ENCODE measurements at places on chromosomes 1 and 21.

- DNase-seq = no peak
Observed at GRCh38 chr1:236122176-236122575, 20.2 kb upstream of the GPR137B start.

DNA sequence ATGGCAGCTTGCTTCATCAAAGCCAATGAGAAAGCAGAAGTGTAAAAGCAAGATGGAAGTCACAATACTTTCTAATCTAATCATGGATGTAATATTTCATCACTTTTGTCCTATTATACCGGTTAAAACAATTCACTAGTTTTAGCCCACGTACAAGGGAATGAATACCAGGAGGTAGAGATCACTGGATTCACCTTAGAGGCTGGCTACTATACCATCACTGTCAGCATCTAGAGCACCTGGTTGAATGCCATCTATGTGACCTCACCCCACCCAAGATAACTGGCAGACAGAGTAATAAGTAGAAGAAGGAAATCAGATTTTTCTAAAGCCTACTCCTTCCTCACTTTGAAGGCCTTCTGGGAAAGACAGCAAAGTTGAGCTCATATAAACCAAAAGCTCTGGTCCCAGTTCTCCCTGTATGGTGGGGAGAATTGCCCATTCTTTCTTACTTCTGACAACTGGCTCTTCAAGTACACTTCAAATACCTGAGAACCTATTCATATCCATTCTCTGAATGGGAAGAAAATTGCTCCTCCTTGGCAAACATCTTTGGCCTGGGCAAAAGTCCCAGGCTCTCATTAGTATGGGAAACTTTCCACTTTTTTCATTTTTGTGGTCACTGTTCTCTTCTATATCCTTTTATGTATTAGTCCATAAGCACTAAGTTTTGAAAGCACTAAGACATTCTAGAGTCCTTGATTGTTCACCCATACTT is 24.8 kb downstream of the HSD3B1 start:
- no peak for DNase-seq

GRCh38 chr1:155485945-155486344 is 76.7 kb downstream of the ASH1L start:
- no peak for DNase-seq

GRCh38 chr1:118032883-118033282 is 103.3 kb downstream of the WDR3 start:
- DNase-seq = no peak

DNA sequence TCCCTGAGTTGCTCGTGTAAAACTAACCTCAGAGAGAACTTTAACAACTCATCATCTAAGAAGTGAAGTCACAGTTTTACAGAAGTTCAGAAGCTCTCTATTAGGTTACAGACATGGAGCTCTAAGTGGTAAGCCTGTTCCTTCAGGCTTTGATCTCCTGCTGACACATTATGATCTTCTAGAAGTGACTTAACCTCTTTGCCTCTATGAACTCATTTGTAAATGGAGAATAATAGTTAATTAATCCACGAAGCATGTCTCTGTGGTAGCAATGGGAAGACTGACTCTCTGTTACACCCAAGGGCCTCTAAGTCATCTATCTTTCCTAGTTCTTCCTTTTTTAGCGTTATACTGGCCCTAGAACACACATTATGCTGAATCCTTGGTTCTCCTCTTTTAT is 157.9 kb upstream of the NRIP1 start:
- peak; percentile 83 for DNase-seq

GRCh38 chr1:166785987-166786386 is 53.3 kb upstream of the POGK start:
- no peak for DNase-seq

GRCh38 chr1:33902486-33903209 is 38.8 kb downstream of the HMGB4 start:
- DNase-seq = peak; percentile 38

DNA sequence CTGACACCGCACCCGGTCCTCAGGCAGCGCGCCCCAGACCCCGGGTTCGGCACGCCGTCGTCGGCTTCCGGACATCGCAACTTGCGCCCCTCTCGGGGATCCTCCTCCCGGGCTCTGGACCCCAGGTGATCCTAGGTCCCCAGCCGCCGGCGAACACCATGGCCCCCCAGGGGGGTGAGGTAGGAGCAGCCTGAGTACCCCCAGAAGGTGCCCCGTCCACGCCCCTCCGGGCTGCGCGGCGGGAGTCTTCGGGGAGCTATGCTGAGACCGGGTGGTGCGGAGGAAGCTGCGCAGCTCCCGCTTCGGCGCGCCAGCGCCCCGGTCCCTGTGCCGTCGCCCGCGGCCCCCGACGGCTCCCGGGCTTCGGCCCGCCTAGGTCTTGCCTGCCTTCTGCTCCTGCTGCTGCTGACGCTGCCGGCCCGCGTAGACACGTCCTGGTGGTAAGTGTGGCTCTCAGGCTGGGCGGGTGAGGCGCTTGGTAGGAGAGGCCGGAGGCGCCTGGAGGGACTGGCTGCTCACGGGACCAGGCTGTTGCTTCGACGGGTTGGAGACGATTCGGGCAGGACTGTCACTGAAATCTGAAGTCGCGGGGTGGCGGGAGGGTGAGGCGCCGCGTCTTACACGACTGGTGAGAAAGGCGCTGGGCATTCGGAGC is 367 bp downstream of the WNT2B start:
- DNase-seq = no peak

- peak; percentile 53 for DNase-seq
Observed at GRCh38 chr1:160018900-160019299, 12.9 kb downstream of the PIGM start.

- peak; percentile 70 for DNase-seq
Observed at GRCh38 chr1:161088587-161089110, 709 bp downstream of the NECTIN4 start.

DNA sequence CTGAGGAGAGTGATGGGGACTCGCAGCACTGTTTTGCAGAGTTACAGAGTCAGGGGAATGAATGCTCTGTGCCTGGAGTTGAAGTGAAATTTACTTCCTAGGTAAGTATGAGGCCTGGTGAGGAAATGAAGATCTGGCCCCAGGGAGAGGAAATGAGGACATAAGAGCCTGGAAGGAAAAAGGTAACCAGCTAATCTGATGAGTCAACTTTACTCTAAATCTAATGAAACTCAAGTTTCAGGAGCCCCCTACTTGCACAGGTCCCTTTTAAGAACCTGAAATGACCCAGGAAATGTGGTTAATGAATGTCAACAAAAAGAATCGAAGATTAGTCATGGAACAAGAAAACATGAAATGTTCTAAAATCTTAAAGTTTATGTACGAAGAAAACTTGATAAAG is 599.0 kb downstream of the AGBL4 start:
- DNase-seq = peak; percentile 68

- peak; percentile 89 for DNase-seq
Observed at GRCh38 chr1:27392096-27392777, at the start of gene GPR3. Gene GPR3, plus strand, starts transcription at chr1:27392622. Its CDS starts 1,177 bp downstream, at chr1:27393799.

Data from HT1080 (cell line).